GM12865 (cell line): ENCODE measurements at places on chromosomes 5 and 9.

- no peak for DNase-seq
These were observed 3.8 kb upstream of the DMRT3 start for GRCh38 chr9:972501-973294.

- DNase-seq: no peak
These were observed 343.0 kb upstream of the SGCD start for GRCh38 chr5:155983954-155984353.

DNA sequence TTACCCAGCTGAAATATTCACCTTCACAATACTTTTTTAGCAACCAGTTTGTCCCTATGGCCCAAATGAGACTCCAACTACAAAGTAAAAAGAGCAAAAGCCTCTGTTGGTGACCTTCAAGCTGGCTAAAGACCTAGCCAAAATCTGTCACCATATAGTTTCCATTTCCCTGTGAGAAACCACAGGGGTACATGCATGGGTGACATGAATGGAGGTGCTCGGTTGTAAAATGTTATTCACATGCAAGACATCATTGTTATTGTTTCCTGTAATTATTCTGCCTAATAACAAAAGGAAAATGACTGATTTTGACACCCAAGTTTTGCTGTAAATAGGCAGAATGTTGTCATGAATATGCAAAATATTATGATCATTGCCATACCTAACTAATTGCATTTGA lies 285.3 kb downstream of the ZNF608 start:
- no peak for DNase-seq

GRCh38 chr9:125509476-125509875 lies 197.5 kb downstream of the MAPKAP1 start:
- DNase-seq: no peak

DNA sequence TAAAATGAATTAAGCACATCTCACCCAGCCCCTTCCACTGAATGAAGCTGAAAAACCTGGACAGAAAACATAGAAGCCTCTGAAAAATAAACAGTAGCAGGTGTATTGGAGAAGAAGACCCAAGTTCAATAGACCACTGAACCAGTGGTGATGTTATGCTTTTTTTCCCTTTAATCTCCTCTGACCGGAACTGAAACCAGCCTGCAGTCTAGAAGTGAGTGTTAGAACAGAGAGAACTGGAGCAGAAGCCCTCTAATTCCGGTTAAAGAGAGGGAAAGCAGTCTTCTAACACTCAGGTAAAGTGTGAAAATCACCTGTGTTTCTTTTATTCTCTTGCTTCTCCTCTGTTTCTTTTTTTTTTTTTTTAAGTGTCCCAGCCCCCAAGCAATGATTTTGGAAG lies 83.5 kb upstream of the CCL21 start:
- DNase-seq: peak; percentile 14

- no peak for DNase-seq
These were observed 32.7 kb upstream of the SLCO6A1 start for GRCh38 chr5:102531506-102531905.

GRCh38 chr5:87452837-87453236 lies 40.1 kb upstream of the CCNH start:
- no peak for DNase-seq

DNA sequence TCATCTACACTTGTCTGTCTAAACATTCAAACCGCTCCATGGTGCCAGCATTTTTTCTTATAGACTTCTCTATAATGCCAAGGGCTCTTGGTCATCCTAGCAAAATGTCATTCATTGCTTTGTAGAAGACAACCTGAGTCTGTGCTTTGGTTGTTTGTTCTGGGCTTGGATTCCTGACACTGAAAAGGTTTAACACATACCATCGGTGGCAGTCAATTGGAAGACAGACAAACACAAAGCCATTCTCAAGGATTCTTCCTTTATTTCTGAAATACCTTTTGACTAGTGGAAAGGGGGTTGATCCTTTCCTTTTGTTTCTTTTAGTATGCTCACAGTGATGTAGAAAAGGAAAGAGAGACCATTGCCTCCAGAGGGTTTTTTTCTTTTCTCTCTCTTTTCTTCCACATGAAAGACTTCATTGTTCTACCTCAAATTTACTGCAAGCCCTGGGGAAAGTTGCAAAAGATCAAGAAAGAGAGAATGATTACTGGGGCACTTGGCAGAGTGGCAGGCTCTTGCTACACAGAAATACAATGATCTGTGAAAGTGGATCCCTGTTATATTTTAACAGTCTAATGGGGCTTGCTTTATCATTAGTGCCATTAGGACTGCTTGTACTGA lies 66.4 kb upstream of the TMC1 start:
- no peak for DNase-seq

DNA sequence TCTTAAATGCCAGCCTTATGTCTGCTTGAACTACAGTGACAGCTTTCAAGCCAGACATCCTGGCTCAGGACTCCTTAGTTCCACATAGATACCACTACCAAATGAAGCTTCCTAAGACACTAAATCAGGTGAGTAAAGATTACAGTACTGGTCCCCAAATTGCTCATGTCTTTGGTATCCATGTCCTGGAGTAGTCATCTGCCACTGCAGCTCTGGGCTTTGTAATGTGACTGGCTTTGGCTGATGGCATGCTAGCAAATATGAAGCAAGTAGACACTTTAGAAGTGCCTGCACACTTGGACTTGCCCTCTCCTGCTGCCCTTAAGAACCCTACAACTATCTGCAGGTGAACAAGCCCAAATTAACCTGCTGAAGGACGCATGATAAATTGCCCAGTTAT lies 334.9 kb downstream of the BNC2 start:
- no peak for DNase-seq

DNA sequence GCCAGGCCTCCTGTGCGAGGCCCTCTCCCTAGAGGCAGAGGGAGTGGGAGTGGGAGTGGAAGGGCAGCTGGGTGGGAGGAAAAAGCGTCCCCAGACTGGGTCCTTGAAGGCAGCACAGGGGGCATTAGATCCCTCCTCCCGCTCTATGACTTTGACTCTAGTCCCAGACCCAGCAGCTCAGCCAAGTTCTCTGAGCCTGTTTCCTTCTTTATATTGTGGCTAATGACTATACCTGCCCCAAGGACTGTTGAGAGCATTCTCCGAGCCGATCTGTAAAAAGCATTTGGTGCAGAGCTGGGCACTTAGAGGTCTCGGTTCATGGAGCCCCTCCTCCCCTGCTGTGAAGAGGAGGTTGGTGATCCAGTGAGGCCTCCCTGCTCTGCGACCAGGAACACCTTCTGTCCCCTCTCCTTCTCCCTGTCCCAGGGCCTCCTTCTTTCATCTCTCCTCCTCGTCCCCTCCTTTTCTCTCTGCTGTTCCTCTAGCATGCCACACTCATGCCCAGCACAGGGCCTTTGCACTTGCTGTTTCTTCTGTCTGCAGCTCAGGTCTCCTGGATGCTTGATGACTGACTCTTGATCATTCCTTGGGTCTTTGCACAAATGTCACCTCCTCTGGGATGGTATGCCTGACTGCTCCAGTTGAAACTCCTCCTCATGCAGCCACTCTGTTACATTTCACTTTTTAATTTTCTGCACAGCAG lies 23.4 kb upstream of the PSD2 start:
- DNase-seq: no peak

- DNase-seq: no peak
These were observed 26.3 kb upstream of the GABRP start for GRCh38 chr5:170757182-170757601.

- DNase-seq: no peak
These were observed 1.7 kb downstream of the PTGDS start for GRCh38 chr9:136978865-136979544.

DNA sequence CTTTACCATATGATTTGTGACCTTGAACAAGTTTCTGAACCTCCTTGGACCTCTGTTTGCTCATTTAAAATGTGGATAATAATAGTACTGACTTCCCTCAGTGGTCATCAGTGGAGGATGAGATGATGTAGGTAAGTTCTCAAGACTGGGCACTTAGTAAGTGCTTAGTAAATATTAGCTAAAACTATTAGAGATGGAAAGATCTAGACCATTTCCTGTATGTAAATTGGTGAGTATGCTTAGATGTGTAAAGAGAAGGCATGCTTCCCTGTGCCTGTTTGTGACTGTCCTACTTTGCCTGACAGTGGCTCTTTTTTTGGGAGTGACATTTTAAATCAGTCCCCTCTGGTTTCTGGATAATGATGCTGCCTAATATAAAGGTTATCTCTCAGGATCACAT lies 288.1 kb downstream of the GABRB2 start:
- no peak for DNase-seq

DNA sequence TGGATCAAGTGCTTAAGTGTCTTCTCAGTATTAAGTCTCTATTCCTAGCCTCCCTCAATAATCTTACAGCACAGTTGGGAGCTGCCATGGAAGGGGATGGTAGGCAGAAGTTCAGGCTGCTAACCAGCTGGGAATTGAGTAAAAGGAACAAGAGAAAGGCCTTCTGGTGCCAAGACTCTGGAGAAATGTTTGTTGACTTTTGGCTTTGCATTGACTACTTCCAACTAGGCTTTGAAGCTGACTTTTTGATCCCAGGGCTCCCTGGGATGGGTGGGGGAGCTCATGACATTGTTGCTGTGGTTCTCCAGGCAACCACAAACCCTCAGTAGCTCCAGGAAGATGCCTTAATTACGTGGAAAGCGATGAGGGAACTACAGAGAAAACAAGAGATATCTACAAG lies 85.2 kb upstream of the HTR4 start:
- no peak for DNase-seq

DNA sequence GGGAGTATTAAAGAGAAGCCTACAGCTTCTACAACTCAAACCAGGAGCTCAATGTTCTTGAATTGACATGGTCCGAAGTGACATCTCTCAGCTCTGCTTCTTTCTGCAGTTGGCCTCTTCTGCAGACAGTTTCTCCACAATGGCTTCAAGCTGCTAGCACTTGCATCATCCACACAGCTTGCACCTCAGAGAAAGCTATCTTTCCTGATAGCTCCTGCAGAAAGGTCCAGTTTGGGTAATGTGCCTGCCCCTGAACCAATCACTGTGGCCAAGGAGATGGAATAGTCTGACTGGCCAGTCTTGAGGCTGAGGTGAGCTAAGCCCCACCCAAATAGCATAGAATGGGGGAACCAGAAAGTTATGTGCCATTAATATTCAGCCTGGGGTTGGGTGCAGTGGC lies 95.8 kb upstream of the ABCA1 start:
- DNase-seq: no peak

GRCh38 chr9:88824711-88825110 lies 166.6 kb upstream of the S1PR3 start:
- DNase-seq: no peak

- peak; percentile 84 for DNase-seq
These were observed 1.7 kb downstream of the EBF1 start for GRCh38 chr5:159097784-159098602.

GRCh38 chr9:120875643-120875953 lies 1.4 kb downstream of the PHF19 start:
- DNase-seq: no peak

- DNase-seq: no peak
These were observed 1978.6 kb upstream of the CDH6 start for GRCh38 chr5:29214839-29215238.

- DNase-seq: no peak
These were observed 39.6 kb downstream of the TRPM6 start for GRCh38 chr9:74848153-74848525.

DNA sequence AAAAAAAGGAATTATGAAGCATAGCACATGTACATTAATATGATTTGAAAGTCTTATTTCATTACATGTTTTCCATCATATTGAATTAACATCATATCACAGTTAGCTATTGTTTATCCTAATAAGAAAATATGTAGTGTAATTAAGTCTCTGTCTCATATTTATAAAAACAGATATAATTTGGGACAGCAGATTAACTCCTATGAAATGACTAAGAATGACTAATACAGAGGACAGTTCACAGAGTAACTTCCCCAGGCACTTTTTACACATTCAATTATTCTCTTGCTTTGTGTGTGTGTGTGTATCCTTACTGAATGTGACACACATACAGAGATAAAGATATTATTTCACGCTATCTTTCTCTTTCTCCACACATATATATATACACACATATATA lies 2400.9 kb upstream of the C9orf72 start:
- DNase-seq: no peak

GRCh38 chr9:124485936-124486335 lies 21.3 kb downstream of the NR5A1 start:
- DNase-seq: no peak

GRCh38 chr5:2185646-2186471 lies 303.1 kb upstream of the IRX4 start:
- no peak for DNase-seq

GRCh38 chr5:137304226-137304874 lies 194.8 kb downstream of the SPOCK1 start:
- DNase-seq: no peak

GRCh38 chr9:131721076-131721475 lies 18.8 kb downstream of the RAPGEF1 start:
- no peak for DNase-seq

DNA sequence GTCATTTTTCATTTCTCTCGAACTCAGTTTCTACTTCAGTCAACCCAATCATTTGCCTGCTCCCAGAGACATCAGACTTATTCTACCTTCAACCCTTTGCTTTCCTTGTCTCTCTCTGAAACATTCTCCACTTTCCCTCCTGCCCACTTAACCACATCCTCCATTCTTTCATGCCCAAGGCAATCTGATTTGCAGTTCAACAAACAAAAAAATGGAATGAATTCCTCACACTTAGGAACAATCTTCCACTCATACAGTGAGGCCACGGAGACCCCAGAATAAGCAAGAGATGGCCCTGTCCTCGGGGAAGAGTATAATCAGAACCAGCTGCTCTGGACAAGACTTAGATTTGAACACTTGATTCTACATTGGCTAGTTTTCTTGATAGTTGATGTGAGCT lies 180.5 kb downstream of the RFK start:
- no peak for DNase-seq

DNA sequence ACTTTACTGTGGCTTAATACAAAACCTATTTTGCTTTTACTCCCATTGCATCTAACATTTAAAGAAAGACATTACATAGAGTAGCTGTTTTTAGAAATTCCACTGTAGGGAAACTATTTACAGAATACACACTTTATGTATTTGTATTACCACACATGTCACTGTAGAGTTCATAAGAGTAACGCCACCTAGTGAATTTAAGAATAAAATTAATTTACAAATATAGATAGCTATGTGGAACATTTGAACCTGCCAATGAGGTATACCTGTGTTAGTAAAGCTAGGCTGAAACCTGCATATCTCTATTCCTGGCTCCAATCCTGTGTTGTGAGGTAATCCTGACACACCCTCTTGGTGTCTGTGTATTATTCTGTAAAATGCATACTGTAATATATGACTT lies 234.4 kb downstream of the MAST4 start:
- no peak for DNase-seq

DNA sequence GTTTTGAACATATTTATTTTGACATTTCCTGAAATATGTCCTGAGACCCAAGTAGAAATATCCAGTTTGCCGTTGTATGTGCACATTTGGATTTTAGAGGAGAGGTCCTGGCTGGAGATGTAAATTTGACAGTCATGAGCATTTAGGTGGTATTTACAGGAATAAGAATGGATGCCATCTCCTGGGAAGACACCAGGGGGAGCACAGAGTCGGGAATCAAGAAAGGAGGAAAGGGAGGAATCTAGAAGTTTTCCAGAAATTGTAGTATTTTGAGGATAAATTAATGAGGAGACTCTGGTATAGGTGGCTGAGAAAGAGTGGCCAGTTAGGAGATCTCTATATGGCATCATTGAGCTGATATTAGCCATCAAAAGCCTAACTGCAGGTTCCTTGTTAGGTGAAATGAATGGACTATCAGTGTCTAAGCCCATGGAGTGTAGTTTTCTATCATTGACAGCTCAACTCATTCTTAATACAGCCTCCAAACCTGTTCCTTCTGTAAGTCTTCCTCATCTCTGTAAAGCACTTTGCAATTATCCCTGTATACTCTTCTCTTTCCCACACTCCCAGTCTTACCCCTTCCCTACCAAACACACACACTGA lies 7.2 kb downstream of the GAPT start:
- DNase-seq: no peak
